ENCODE measurements at places on chromosomes 2 and 18.

DNA sequence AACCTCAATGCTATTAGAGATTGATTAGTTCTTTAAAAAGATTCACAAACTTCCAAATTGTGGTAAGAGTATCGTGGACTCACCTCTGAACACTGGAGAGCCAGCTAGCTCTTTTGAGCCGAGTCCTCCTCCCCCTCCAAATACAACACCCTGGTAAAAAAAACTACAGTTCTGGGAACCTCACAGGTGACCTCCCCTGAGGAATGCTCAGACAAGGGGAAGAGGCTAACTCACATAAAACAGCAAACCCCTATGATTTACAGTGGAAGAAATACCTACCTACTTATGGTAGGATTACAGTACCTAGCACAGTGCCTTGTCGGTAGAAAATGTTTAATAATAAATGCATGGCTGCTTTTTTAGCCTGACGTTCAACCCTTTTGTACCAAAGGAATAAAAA, 8.4 kb downstream of the ZNF24 start:
- no peak for DNase-seq

DNA sequence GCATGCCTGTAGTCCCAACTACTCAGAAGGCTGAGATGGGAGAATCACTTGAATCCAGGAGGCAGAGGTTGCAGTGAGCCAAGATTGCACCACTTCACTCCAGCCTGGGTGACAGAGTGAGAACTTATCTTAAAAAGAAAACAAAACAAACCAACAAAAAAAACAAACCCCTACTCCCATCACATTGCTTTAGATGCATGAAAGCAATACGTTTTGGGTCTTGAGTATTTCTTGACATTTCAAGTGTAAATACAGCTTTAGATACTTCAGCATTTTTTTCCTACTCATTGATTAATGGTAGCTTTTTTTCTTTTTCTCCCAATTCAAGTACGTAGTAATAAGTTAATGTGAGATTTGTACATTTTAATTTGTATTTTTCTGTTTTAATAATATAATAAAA, 20.3 kb downstream of the RASGRP3 start:
- DNase-seq: no peak

DNA sequence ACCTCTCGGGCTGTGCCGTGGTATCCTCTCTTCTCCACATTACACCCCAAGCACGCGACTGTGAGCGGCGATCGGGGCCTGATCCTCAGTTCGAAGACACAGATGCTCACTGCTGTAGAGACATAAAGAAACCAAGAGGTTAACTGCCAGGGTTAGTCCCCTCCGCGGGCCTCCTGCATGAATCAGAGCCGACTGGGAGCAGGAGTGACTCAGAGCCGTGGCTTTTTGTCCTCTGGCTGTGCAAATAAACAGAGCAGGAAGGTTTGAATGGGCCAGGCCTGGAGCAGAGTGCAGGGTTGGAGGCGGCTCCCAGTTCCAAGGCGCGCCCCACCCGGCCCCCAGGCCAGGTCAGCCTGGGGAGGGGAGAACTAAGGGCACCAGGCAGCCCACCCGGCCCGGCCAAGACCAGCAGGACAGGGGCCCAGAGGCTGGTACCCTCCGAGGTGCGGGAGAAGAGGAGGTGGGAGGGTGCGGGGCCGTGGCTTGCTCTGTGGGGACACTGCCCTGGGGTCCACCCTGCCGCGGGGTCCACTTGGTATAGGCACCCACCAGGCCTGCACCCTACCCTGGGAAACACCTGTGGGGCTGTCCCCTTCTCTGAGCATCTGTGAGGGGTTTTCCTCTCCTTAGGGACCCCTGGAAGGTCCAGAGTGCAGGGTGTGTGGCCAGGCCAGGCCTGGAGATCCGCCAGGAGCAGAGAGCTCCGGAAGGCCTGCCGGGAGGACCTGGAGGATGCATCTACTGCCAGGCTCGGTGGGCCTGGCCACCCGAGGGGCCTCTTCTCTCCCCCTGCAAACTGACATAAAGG, 16.5 kb downstream of the TWIST2 start:
- no peak for DNase-seq

GRCh38 chr18:33585431-33585775, 7.4 kb downstream of the ASXL3 start:
- no peak for DNase-seq

DNA sequence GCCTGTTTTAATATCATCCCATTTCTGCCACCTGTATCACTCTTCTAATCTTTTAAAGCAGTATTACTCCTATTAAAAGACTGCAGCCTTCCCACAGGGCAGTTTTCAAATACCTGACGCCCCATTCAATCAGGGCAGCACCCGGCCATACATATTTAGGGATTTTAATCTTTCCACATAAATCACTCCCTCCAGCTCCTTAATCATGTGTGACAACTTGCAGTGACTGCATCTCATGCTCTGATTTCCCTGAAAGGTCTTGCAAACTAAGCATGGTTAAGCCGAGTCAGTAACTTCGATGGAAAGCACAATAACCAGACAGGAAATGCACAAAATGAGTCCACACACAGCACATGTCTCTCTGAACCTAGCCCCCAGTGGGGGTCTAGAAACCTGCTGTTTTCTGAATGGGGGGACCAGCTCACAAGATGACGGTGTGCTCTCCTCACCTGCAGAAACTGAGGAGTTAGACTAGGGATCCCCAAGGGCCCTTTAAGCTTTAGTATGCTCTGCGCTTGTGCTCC, 116.9 kb upstream of the CREB1 start:
- DNase-seq: no peak

DNA sequence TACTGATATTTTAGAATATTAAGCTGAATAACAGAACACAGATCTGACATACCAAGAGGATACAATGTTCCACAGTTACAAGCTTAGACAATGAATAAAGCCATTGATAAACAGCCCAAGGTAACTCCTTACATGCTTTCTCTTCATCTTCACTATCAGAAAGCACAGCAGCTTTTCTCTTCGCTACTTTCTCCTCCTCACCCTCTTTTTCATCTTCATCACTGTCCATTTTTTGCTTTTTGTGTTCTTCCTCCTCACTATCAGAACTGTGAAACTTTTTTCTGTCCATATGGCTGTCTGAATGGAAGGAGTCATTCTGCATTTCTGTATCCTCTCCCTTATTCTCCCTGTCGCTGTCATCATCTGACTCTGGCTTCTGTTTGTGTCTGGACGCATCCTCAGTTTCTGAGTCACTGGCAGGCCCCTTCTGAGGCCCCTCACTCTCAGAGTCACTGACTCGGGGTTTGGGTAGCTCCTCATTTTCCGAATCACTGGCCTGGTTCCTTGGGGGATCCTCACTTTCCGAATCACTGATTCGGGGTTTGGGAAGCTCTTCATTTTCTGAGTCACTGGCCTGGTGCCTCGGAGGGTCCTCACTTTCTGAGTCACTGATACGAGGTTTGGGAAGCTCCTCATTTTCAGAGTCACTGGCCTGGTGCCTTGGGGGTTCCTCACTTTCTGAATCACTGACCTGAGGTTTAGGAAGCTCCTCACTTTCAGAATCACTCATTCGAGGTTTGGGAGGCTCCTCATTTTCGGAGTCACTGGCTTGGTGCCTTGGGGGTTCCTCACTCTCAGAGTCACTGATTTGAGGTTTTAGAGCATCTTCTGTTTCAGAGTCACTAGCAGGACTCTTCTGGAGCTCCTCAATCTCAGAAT, 21.5 kb downstream of the IWS1 start:
- DNase-seq: no peak

GRCh38 chr18:35489913-35490490, 7.8 kb downstream of the INO80C start:
- no peak for DNase-seq

- no peak for DNase-seq
These were observed 167.9 kb downstream of the CTIF start for GRCh38 chr18:48706731-48707130.

GRCh38 chr2:240297256-240298116, 138.0 kb upstream of the GPC1 start:
- DNase-seq: no peak

- DNase-seq: no peak
These were observed 139.3 kb upstream of the ID2 start for GRCh38 chr2:8542381-8543059.

DNA sequence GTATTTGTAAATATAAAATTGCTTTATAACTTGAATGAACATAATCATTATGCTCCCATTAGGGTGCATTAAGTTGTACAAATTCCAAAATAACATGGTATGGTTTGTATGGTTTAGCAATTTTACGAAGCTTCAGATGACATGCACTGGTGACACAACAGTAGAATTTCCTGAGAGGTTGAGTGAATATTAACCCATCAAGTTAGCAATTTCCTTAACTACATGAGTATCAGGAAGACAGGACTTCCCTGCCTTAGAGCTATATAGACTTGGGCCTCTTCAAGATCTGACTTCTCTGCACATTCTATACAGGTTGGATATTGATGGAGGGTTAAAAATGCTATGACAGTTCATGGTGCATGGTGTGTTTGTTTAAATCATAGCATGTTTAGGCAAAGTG, 60.2 kb downstream of the ZC3H6 start:
- DNase-seq: no peak

DNA sequence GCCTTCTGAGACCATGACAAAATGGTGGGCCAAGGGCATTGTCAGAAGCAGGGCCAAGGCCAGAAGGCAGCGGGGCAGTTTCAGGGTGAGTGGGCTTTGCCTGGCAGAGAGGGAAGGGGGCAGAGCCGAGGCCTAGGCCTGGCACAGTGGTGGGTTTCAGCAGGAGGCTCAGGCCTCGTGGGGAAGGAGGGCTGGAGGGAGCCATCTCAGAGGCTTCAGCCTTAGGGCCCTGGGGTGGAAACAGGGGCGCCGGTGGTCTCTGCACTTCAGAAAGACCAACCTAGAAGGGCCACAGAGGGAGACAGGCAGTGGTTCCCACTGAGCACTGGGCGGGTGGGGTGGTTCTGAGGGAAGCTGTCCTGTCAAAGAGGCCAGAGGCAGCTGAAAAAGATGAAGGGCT, 58.0 kb upstream of the SMAD7 start:
- no peak for DNase-seq

GRCh38 chr2:96150007-96150640, 4.9 kb upstream of the DUSP2 start:
- DNase-seq: no peak

DNA sequence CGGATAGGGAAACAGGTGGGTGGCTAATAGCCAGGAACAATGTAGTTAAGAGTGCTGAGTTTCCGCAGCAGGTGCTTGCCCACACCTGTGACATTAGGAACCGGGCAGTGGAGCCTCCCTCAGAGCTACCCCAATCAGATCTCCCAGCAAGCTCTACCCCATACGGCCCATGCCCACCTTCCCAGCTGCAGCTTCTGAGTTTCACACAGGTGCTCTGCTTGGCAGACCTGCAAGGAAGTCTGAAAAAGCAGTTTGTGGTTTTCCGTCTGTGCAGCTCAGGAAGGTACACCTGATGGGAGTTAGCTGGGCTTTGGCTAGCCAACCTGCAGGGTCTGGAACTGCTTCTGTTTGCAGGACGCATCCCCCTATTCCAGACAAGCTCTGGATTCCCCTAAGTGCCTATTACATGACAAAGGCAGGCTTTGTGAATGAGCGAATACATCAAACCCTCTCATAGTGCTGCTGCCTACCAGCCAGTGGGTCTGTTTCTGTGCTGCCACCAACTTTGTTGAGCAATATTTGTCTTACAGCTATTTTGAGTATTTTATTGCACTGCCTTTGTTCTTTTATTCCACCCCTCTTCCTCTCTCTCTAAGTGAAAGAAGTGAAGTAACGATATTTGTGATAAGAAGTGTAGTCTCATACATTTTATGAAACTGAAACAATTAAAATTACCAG, 24.7 kb upstream of the CEP68 start:
- DNase-seq: no peak

DNA sequence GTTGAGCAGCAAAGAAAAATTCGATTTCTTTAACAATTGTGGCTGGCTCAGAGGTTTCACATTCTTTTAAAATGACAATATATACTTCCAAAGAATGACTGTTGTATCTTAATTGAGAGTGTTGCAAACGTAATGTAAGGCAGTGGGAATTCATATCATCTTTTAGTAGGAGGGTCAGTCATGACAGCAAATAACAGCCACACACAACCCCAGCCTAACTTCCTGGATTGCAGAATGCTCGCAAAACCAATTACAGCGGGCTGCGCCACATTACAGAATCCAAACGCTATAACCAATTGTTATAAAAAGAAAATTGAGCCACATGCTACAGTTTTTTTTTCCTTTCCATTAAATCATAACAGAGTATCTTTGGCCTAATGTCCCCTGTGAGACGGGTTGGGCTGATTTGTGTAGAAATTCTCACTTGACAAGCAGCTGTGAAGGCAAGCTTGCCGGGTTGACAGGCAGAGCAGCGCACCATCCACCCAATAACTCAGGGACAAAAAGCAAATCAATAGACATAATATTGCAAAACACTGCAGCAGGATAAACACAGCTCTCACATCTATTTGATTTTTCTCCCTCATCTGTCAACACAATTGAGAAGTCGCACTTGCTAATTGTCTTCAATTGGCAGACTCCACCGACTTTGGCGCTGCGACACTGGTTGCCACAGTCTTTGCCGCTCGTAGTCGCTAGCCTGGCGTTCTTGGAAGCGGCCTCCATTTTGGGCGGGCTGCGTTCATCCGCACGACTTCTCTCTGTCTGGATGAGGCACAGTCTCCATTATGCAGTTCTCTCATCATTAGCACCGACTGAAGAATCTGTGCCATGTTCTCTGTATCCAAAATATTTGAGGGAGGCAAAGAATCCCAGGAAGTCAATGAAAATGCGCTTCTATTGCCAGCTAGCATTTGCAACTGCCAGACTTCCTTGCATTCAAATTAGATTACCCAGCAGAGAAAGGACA, 95.0 kb upstream of the CCDC68 start:
- DNase-seq: no peak

- DNase-seq: no peak
These were observed 7.6 kb downstream of the OSR1 start for GRCh38 chr2:19350678-19351401.

GRCh38 chr18:60693426-60693825, 320.9 kb upstream of the MC4R start:
- DNase-seq: no peak

DNA sequence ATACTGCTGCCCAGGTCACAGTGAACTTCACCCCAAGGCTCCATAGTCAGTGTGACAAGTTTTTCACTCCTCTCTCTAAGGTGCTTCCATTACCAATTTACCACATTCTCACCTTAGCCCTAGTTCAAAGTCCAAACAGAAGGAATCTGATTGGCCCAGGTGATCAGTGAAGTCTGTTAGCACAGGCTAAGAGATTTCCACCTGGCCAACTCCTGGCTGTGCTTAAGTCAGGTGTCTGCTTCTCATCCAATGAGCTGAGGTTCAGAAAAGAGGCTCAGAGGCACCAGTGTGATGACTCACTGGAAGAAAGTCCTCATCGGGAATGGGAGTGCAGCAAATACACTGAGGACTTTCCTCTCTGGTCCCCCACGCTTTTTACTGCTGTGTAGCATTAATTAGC, 164.4 kb upstream of the MGAT5 start:
- DNase-seq: no peak

DNA sequence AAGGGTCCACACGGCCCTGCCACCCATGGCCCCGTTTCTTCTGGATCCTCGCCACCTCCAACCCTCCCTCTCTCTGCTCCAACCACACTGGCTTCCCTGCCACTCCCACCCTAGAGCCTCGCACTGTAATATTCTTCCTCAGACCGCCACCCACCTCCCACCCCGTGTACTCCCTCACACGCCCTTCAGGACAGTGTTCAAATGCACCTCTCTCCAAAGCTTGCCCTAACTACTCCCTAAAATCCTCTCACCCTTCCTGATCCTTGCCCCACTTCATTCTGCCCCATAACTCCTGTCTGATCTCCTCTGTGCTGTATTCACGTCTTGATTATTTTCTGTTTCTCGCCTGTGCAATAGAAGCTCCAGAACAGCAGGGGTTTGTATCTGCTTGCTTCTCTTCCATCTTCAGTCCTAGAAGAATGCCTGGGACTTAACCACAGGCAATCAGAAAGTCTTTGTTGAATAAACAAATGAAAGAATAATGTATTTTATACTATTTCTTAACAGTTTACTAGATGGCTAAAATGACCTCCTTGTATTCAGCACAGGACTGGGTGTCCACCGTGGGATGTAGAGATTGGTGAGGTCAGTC, 25.5 kb downstream of the EPB41L3 start:
- DNase-seq: no peak

Measured in cerebellar nuclear complex (tissue), 1 donor.